ENCODE measurements at places on chromosomes 6 and 20.

- no peak for DNase-seq
These were observed 533.7 kb downstream of the BCKDHB start for GRCh38 chr6:80640176-80640575.

DNA sequence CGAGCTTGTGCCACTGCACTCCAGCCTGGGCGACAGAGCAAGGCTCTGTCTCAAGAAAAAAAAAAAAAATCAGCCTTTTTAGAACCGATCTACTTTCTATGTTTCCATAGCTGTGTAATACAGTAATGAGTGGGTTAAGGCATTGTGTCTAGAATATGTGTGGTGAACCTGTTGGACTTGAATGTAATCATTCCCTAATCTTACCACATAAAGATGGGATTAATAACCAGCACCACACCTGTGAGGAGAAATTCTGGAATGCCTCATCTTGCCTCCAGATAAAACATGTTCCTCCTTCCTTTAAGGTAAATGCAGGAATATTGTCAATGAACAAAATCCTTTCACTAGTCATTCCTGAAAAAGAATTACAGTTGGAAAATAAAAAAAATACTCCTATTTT is 43.7 kb downstream of the MAPK14 start:
- no peak for DNase-seq

GRCh38 chr6:151948002-151948743 is 140.7 kb downstream of the ESR1 start:
- DNase-seq: no peak

DNA sequence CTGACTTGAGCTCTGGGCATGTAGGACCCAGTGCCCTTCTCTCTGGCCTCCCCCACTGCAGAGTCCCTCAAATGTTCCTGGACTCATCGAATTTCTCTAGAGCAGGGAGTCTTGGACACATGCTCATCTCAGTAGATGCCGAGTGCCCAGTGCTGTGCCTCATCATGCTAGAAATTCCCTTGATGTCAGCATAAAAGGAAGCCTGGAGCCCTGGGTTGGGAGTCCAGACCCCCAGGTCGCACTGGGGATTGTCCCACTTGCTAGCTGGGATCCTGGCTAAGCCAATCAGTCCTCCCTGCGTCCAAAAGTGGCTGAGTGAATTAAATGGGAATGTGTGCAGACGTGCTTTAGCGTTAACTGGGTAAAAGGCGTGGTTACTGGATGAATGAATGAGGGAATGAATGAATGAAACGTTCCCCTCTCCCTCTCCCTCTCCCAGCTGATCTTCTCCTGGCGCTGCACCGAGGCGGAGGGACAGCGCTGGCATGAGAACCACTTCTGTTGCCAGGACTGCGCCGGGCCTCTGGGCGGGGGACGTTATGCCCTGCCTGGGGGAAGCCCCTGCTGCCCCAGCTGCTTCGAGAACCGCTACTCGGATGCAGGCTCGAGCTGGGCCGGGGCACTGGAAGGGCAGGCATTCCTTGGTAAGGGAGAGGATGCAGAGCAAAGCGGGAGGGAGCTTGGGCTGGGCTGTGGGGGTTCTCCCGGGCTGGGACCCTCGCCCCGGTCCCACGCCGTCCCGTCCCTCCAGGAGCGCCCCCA is 1.6 kb upstream of the TOMM6 start:
- no peak for DNase-seq

GRCh38 chr6:102501615-102502014 is 1108.1 kb downstream of the GRIK2 start:
- DNase-seq: no peak

DNA sequence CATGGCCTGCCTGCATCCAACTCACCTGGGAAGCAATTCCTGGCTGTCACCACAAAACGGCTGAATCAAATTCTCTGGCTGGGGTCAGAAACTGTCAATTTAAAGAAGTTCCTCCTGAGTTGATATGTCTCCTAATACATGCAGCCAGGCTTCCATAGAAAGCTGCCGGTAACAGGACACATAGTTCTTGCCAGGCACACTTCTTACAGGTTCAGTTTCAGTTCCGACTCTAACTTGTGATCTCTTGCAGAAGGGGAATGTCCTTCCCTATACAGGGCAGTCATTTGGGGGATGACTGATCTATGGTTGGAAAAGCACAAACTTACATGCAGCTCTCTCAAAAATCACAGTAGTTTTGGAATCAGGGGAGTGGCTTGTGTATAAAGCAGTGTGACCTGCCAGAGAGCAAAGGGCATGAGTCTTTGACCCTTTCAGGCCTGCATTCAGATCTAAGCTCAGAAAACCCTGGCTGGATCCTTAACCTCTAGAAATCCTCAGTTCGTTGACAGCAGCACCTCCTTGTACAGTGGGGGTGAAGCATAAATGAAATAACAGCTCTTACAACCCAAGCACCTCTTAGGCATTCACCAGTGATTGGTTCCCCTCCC is 195.6 kb downstream of the SCP2D1 start:
- no peak for DNase-seq

GRCh38 chr20:15396026-15396425 is 1058.6 kb upstream of the FLRT3 start:
- no peak for DNase-seq

DNA sequence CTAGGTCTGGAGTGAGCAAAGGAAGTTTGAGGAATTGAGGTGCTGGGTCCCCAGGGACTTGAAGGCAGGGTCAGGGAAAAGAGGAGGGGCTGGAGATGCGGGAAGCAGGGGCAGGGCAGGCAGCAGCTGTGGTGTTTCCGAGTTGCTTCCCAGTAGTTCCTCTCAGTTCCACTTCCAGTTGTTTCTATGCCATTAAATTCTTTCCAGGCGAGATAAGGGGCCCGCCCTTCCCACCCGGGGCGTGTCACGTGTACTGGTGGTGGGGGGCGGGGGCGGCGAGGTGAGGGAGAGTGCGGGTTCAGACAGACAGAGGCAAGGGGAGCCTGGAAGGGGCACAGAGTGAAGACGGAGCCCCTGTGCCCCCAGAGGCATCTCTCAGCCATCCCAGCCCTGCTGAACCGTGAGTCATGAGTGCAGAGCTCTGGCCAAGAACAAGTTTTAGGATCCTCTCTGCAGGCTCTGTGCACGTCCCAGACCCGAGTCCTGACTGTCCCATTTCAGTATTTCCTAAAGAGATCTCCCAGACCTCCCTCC is 977 bp downstream of the TNXB start:
- no peak for DNase-seq

- no peak for DNase-seq
These were observed 633.5 kb downstream of the RFPL4B start for GRCh38 chr6:112980676-112981075.

GRCh38 chr6:101392586-101393230 is 800 bp upstream of the GRIK2 start:
- no peak for DNase-seq

DNA sequence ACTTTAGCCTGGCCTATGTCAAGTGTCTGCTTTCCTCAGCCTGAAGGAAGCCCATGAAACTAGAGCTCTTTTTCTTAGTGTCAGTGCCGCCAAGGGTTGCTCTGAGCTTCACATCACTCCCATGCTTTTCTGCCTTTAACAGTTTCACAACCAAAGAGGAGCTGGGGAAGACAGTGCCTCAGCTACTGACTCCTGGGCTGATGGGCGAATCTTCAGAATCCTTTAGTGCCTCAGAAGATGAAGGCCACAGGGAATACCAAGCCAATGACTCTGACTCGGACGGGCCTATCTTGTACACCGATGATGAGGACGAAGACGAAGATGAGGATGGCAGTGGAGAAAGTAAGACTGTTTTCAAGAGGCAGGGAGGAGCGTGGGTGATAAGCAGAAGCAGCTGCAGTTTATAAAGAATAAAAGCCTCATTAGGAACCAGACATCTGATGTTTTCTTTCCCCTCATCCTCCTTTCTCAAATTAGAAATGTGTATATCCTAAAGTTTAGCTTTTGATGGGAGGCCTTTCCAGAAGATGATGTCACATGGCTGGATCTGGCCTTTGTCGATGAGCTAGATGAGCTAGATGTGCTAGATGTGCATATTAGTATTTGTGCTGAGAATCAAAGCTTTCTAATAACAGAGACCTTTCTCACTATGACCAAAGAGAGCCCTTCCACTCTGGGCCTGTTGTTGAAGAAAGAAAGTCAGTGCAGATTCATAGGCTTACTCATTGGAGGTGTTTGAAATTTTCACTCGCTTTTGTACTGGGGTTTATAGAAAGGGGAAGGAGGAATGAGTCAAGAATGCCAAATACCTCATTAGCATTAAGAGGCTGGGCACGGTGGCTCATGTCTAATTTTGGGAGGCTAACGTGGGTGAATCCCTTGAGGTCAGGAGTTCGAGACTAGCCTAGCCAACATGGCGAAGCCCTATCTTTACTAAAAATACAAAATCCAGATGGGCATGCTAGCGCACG is 70.7 kb upstream of the LTV1 start:
- DNase-seq: no peak

GRCh38 chr6:134233180-134233955 is 84.5 kb downstream of the SGK1 start:
- DNase-seq: no peak

- no peak for DNase-seq
These were observed 501.6 kb upstream of the MAP3K7 start for GRCh38 chr6:91088515-91088914.

- no peak for DNase-seq
These were observed 273.4 kb upstream of the SASH1 start for GRCh38 chr6:148069256-148069655.

DNA sequence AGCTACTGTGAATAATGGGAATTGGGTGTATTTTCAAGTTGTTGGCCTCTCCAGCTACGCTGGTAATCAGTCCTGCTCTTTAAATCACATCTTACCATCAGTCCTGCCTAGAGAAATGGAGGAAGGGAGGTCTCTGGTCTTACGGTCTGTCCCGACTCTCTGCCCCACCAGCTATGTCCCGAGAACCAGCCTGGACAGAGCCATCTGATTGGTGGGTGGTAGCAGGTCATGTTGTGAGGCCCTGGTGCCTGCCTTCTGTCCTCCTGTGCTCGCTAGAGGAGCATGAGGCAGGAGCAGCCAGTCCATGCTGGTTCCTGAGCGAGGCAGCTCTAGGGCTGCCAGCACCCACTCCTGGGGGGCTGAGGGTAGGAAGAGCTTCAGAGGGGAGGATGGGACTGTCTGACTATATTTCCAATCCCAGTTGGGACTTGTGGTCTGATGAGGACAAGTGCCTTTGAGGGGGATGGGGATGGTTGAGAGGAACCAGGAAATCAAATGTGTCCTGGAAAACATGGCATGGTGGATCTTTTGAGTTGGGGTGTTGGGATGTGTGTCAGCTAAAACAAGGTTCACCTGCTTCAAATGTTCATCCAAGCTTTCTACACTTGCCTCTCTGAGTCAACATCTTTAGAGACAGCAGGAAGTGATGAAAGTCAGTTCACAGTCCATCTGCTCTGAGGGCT is 33.0 kb downstream of the SYNJ2 start:
- DNase-seq: no peak

- DNase-seq: no peak
These were observed 189.9 kb upstream of the PRDM1 start for GRCh38 chr6:105896052-105896820.

GRCh38 chr20:24507182-24507853 is 37.9 kb downstream of the SYNDIG1 start:
- no peak for DNase-seq

- no peak for DNase-seq
These were observed 7.2 kb downstream of the BHLHE23 start for GRCh38 chr20:62999580-62999979.

DNA sequence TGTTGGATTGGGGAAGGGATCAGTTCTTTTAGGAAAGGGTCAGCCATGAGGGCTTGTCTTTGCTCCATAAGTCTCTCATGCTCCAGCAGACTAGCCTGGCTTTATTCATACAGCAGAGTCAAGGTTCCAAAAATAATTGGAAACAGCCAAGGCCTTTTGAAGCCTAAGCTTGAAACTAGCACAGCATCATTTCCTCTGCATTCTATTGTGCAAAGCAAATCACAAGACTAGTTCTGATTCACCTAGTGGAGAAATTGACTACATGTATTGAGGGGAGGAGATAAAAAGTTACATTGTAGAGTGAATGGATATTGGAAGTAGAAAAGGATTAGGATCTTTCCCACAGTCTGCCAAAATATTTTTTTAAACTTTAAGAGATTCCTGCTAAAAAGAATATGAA is 159.3 kb upstream of the PLCB4 start:
- DNase-seq: no peak

Measured in activated CD4-positive, alpha-beta T cell treated with anti-CD3 and anti-CD28 coated beads for 24 hours (primary cell).